Stimulated activated CD8-positive, alpha-beta memory T cell treated with anti-CD3 and anti-CD28 coated beads, Interleukin-4, amount 100 ng/mL, for 1 hour (primary cell): ENCODE measurements at places on chromosomes 3 and 15.

- no peak for DNase-seq
These were observed 593 bp downstream of the FAM219B start for GRCh38 chr15:74906067-74906449.

- DNase-seq: no peak
These were observed 93.0 kb downstream of the NPTN start for GRCh38 chr15:73540161-73540560.

- DNase-seq: no peak
These were observed 25.6 kb downstream of the KCNH8 start for GRCh38 chr3:19173945-19174344.

DNA sequence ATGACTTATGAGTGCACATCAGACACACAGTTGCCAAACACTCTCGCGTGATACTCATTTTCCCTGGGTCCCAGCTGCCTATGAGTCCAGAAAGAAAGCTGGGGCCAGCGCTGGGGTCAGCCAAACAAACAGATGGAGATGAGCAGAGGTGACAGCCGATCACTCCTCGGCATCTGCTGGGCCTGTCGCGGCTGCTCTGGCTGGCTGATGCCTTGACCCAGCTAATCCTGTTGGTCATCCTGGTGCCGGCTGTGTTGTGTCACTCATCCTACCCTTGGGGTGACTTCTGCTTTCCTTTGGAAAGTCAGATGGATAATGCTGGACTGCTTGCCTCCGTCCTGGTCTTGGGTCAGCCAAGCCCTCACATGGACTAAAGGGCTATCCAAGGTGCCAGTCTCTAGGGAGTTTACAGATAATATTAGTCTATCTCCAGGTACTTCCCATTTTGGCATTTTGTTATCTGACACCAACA lies 105.3 kb upstream of the PDZRN3 start:
- no peak for DNase-seq

GRCh38 chr3:15896500-15896899 lies 98.7 kb upstream of the ANKRD28 start:
- no peak for DNase-seq

DNA sequence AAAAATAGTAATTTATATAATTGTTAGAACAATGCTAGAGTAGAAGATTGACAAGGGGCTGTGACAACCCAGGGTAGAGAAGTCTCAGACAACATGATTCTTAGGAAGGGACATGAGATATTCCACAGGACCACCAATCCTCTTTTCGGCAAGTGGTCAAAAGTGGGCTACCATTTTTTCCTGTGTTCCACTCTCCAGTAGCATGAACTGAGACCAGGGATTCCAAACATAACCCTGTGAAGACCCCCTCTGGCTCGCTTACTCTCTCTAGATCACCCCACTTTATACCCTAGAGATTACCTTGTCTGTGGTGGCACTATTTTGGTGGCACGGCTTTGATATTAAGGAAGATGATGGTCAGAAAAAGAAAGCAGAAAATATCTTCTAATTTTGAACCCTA lies 960 bp downstream of the GCSAM start:
- no peak for DNase-seq

DNA sequence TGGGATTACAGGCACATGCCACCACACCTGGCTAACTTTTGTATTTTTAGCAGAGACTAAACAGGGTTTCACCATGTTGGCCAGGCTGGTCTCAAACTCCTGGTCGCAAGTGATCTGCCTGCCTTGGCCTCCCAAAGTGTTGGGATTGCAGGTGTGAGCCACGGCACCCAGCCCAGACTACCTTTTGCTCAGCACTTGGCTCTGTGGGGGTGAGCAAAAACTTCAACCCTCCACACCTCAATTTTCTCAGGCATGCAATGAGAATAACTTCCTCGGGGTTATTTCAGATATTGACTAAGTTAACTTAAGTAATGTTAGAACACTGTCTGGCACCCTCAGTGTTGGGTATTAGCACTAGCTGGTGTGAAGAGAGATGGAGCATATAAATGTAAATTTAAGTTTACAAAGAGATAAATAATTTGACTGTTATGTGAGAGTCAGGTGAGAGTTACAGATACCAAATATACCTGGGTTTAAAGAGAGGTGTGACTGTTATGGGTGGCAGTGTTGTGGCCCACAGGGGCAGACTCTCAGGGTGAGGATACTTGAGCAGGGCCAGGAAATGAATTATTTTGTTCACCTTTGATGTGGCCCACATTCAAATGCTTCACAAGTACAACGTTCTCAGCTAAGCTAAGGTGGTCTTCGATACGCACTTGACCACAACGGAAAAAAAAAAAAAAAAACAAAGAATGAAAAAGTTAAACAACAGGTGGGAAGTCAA lies 29.0 kb downstream of the CPOX start:
- no peak for DNase-seq

DNA sequence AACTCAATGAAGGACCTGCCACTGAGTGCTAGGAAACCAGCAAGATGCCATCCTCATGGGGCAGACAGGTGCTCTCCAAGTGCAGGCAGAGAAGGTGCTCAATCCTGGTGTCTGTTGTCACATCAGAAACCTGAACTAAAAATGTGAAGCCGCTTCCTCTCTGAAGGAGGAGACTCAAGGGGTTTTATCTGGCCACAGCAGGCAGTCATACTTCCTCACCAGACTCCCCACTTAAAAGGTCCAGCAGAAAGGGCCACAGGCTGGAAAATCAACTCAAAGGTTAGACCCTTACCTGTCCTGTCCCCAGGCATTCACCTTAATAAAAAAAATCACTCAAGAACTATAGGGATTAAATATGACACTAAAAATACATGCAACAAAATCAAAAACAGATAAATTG lies 4.8 kb downstream of the CCDC12 start:
- DNase-seq: no peak

DNA sequence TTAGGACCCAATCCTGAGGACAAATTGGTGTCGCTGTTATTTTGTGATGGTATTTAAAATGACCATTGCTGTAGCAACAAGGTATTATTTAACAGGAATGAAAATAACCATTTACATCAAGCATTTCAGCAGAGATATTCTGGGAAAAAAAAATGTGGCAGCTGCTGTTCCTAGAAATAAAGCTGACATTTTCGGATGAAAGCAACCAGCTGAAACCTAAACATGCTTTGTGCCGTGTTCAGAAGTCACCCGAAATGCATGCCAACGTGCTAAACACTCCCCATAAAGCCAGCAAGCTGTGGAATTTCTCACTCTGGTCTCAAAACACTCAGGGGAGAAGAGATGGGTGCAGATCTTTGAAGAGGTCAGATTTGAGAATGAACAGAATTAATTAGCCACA lies 31.5 kb upstream of the TAFA4 start:
- no peak for DNase-seq

DNA sequence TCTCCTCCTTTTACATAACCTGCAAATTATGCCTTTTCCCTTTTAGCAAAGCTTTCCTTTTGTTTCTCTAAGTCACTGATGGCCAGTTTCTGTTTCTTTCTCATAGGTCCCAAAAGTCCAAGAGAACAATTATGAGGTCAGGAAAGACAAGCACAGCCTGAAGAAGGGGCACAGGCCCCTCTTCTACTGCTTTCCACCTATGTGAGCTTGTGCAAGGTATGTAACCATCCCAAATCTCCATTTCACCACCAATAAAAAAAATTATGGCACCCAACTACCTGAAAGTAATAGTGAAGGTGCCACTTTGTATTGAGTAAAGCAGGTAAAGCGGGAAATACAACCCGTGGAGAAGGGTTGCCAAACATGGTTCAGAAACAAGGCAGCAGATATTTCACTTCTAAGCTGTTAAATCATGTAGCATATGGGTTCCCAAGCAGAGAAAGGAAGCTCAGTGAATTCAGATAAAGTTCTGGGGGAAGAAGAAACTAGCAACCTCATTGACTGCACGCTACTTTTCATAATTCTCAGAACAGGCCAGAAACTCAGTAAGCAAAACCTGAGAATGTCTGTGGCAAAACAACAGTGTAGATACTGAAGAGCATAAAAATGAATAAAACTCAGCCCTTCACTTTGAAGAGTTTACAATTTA lies 4.2 kb downstream of the PLOD2 start:
- DNase-seq: no peak

- DNase-seq: no peak
These were observed 99.1 kb downstream of the NR1I2 start for GRCh38 chr3:119880966-119881365.
